Stomach (tissue), 19 donors: ENCODE measurements at places on chromosomes 4 and X. TPM values are rescaled to one million over a fixed set of nuclear protein-coding genes. Genes with fewer than 3 reads are reported as not detected.

DNA sequence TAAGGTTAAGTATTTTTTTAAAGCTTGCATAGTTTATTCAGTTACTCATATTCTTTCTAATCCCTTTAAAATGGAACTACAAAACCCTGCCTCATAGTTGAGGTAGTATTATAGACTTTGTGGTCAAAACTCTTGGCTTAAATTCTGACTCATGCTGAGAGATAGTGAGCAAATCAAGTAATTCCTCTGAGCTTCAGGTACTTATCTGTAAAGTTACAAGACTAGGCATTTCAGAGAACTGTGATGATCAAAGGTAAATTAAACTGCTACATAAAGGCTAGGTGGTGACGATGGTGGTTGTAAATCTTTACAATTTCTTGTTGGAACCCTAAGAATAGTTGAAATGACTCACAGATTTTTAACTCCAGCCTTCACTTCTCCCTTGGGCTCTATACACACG, 3.2 kb upstream of the CLOCK start:
- H3K36me3 ChIP-seq: no peaks in the 10 kb centered on the region
- no peak for DNase-seq
- H3K4me1 ChIP-seq: peaks cover 28% of the 10 kb centered on the region
- H3K27ac ChIP-seq: no peak overlapping the region
- H3K4me3 ChIP-seq: no peak overlapping the region

DNA sequence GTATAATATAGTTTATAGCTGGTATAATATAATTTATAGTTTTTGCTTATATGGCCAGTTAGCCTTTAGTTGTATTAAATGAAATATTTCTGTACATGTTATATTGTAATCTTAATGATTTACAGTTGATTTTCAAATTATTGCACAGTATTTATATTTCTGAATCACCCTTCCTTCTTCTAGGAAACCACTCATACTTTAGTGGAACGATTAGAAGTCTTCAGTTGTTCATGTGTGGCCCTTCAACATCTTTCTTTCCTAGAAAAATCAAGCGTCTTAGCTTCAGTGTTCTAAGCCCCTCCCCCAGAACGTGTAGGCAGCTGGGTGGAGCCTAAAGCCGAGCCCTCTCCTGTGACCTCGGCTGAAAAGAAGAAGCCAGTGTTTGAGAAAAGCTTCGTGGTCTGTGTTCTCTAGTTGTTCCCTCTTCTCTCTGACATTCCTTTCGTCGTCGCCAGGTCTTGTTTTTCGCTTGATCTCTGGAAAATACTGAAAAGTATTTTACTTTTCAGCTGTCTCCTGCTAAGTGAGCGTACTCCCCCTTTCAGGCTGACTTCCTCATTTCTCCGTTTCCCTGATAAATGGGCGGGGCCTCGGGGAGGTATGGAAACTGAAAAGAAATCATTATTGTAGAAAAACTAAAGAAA, at the start of gene C4orf33:
C4orf33 (plus strand) TSS at position 342 of the 644 bp plus-strand sequence. CDS start 6,459 bp downstream, outside the sequence.
- DNase-seq: peak; percentile 93
- no peaks in the 10 kb centered on the region for H3K36me3 ChIP-seq
- H3K27ac ChIP-seq: peak within 1 kb of the TSS; percentile 80
- peaks cover 16% of the 10 kb centered on the region for H3K4me1 ChIP-seq

DNA sequence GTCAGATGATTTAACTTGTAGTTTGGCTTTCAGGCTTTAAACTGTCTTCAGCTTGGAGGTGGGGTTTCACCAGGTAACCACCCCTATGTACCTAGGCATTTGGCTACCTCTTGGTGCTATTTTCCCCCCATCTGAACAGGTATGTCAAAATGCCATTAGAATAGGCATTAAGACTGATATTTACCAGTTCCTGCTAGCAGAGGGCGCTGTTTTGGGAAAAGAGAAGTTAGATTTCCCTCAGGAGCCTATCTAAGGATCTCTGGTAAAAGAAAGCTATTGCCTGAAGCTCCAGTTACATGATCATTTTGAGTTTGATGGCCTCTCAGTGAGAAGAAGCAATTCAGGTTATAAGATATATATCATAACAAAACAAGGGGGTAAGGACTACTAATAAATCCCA, 879.1 kb downstream of the SH3BGRL start:
- H3K36me3 ChIP-seq: no peaks in the 10 kb centered on the region
- no peak overlapping the region for H3K27ac ChIP-seq
- H3K4me3 ChIP-seq: no peak overlapping the region
- no peaks in the 10 kb centered on the region for H3K4me1 ChIP-seq

DNA sequence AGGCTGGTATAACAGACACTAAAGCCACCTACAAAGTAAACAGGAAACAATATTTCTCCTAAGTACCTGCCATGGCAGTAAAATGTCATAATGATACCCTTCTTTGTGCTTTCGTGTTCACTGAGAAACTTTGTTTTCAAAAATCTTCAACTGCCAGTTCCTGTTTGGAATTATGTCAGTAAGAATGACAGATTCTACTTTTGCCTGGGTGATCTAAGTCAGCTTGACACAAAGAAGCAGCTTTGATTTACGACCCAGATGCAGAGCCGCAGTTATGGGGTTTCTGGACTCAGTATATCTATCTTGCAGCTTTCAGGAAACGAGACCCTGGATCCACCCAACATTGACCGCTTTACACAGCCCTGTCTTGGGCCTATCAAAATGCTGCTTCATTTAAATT, 71.2 kb downstream of the SNX25 start:
- no peaks in the 10 kb centered on the region for H3K27me3 ChIP-seq
- no peak overlapping the region for H3K4me3 ChIP-seq
- no peak for DNase-seq
- H3K36me3 ChIP-seq: no peaks in the 10 kb centered on the region
- no peaks in the 10 kb centered on the region for H3K4me1 ChIP-seq
- no peak overlapping the region for H3K27ac ChIP-seq

- no peaks in the 10 kb centered on the region for H3K36me3 ChIP-seq
- no peaks in the 10 kb centered on the region for H3K27me3 ChIP-seq
- H3K4me3 ChIP-seq: no peak overlapping the region
- DNase-seq: peak; percentile 77
- H3K27ac ChIP-seq: peak overlapping the region; percentile 59
- peaks cover 7% of the 10 kb centered on the region for H3K4me1 ChIP-seq
These were observed 234.7 kb downstream of the OR13H1 start for GRCh38 chrX:131778269-131779218.

DNA sequence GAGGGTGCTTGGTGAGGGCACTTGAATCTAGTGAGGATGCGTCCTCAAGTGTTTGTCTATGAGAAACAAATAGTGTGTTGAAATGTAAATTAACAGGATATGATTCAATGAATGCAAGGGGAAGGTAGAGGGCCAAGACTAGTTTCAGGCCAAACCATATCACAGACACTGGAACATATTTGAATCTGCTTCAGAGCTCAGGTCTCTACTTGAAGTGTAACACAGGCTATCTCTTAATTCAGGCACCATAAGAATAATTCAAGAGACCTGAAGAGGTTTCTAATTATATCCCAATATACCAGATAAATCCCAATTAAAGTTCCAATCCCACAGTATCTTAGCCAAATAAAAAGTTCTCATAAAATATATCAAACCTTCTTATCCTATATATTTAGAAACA, 146.5 kb upstream of the INTU start:
- no peaks in the 10 kb centered on the region for H3K36me3 ChIP-seq
- no peaks in the 10 kb centered on the region for H3K4me1 ChIP-seq
- no peak overlapping the region for H3K4me3 ChIP-seq
- H3K27ac ChIP-seq: no peak overlapping the region
- DNase-seq: no peak

DNA sequence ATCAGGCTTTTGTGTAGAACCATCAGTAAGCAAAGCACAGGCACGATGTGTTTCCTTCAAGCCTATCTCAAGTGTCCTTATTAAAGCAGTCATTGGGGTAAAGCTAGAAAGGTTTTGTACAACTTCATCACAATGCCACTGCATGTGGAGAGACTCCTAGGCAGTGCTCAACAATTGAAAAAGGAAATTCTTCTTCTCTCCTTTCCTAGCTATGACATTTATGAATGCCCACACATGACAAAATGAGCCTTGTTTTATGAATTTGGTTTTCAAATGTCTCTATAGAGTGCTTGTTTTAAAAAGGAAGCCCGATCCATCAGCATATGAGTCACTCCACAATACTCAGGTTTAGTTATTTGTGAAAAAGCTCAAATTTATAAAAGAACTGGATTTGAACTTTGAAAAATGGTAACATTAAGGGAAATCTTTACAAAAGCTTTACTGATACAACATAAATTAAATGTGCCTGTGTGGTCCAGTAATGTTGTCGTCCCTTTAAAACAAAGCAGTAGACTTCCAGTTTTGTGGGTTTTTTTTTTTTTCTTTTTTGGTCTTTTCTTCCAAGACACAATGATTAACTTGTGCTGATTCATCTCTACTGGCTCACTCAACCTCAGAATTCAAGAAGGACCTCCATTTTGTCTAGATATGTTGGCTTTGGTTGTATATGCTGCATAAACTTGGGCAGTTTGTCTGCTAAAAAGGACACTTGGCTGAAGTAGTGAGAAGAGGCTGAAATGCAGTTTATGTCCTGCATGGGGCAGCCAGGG, 273.8 kb downstream of the GASK1B start:
- H3K27me3 ChIP-seq: no peaks in the 10 kb centered on the region
- no peak overlapping the region for H3K4me3 ChIP-seq
- no peaks in the 10 kb centered on the region for H3K4me1 ChIP-seq

DNA sequence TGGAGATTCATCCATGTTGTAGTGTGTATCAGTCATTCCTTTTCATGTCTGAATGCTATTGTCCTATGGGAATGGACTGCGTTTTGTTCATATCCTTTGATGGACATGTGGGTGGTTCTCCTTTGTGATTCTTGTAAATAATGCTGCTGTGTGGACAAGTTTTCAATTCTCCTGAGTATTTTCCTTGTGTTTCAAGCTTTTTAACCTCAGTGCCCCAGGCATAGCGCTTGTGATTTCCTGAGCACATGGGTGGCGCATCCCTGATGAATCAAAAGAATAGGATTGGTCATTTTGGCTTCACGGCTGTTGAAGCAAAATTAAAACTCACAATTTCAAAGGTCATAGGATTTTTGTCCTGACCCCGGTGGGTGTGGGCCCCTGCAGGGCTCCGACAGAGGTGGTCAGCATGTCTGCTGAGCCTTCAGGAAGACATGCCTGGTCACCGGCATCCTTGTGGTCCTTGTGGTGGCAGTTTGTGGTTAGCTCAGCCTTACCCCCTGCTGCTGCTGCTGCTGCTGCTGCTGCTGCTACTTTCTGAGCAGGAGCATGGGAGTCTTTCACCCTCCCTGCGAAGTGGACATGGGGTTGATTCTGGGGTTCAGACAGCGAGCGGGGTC, 30.0 kb downstream of the SHROOM2 start:
- H3K27me3 ChIP-seq: no peaks in the 10 kb centered on the region
- no peaks in the 10 kb centered on the region for H3K4me1 ChIP-seq
- no peak for DNase-seq
- H3K36me3 ChIP-seq: no peaks in the 10 kb centered on the region

- H3K27me3 ChIP-seq: no peaks in the 10 kb centered on the region
- no peak overlapping the region for H3K27ac ChIP-seq
- peak; percentile 35 for DNase-seq
- H3K36me3 ChIP-seq: no peaks in the 10 kb centered on the region
- H3K4me3 ChIP-seq: no peak overlapping the region
These were observed 6.5 kb upstream of the EXOSC9 start for GRCh38 chr4:121794505-121795188.

- H3K36me3 ChIP-seq: no peaks in the 10 kb centered on the region
- H3K27ac ChIP-seq: no peak overlapping the region
- H3K4me3 ChIP-seq: no peak overlapping the region
- H3K4me1 ChIP-seq: peaks cover 21% of the 10 kb centered on the region
- H3K27me3 ChIP-seq: peaks cover 68% of the 10 kb centered on the region
These were observed 3.8 kb downstream of the PHOX2B start for GRCh38 chr4:41744572-41745291.

DNA sequence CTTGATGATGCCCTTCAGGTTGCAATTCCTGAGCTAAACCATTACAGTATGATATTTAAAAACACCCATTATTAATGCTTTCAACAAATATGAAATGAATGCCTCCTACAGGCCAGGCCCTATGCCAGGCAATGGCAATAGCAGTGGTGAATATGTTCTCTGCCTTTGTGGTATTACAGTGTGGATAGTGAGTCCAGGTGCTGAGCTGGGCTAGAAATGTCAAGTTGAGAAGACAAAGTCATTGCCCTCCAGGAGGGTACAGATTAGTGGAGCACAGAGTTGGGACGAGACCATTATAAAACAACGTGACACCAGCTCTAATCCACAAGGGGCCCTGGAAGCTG, 81.9 kb downstream of the RBM47 start:
- no peak overlapping the region for H3K4me3 ChIP-seq
- H3K27me3 ChIP-seq: no peaks in the 10 kb centered on the region
- no peaks in the 10 kb centered on the region for H3K36me3 ChIP-seq

DNA sequence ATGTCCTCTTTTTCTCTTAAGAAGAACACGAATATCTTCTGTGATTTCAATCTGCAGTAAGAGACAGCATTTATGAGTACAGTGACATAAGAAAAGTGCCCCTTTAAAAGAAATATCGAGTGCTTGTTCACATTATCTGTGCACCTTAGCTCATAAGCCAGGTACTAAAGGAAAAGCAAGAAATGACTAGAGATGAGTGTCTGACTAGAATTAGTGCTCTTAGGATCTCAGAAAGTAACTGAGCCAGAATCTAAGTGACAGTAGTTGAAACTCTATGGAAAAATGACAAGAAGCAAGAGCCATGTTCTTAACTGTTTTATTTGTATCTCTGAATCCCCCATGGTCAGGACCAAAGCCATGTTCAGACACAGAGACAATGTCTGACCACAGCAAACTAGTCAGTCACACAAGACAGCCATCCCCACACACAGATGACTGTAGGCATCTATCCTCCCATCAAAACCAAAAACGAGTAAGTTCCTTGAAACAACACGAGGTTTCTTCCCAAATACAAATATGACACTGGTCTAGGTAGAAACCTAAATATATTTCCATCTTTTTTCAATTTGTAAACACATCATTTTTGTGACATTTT, 36.8 kb downstream of the ACSL4 start:
- no peaks in the 10 kb centered on the region for H3K27me3 ChIP-seq
- peaks cover 14% of the 10 kb centered on the region for H3K4me1 ChIP-seq
- no peak overlapping the region for H3K27ac ChIP-seq
- no peaks in the 10 kb centered on the region for H3K36me3 ChIP-seq
- H3K4me3 ChIP-seq: no peak overlapping the region

DNA sequence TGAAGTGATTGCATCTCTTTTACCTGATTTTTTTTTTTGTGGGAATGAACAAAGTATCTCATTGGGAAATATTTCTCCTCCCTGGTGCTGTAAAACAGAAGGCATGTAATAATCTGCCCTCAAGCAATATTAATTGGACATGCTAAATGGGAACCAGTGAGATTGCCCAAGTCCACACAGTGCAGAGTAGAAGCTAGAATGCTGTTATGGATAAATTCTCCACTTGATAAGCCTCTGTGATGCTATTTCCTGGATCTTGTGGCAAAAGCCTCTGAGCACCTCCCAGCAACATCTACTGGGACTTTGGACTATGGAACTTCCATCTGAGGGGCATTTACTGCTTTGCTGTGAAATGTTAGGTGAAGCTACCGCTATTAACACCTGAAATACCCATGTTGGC, 46.9 kb upstream of the YTHDC1 start:
- no peak overlapping the region for H3K4me3 ChIP-seq
- no peaks in the 10 kb centered on the region for H3K36me3 ChIP-seq
- no peaks in the 10 kb centered on the region for H3K4me1 ChIP-seq
- DNase-seq: no peak

NIPAL1 gene
- total RNA-seq: 22.0 TPM

AFP gene
- not detected for total RNA-seq

F11 gene
- total RNA-seq: not detected

TMEM150C gene
- 0.45 TPM for total RNA-seq

PIM2 gene
- 33.2 TPM for total RNA-seq

ACOX3 gene
- 27.7 TPM for total RNA-seq
